Caki2 (cell line): ENCODE measurements at places on chromosomes 1 and 21. TPM values are rescaled to one million over a fixed set of nuclear protein-coding genes. Genes with fewer than 3 reads are reported as not detected.

ANKRD35 gene
- not detected in 2 replicates for total RNA-seq

OR2T11 gene
- total RNA-seq: not detected in 2 replicates

TNNI3K gene
- total RNA-seq: not detected in 2 replicates

DNA sequence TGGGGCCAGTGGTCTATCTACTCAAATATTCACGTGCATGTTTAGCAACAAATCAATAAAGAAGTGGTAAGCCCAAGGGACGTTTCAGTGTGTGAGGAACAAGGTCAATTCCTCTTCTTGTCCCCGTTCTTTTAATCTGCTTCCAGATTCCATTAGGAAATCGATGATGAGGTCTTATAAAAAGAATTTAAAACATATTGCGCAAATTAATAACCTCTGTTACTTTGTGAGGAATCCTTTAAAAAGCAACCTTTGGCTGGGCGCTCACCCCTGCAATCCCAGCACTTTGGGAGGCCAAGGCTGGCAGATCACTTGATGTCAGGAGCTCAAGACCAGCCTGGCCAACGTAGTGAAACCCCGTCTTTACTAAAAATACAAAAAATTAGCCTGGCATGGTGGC, 113.0 kb upstream of the TMPRSS2 start:
- no peak for DNase-seq

- peak; percentile 66 for DNase-seq
These were observed 3.9 kb upstream of the P3R3URF start for GRCh38 chr1:46180082-46180616.

DNA sequence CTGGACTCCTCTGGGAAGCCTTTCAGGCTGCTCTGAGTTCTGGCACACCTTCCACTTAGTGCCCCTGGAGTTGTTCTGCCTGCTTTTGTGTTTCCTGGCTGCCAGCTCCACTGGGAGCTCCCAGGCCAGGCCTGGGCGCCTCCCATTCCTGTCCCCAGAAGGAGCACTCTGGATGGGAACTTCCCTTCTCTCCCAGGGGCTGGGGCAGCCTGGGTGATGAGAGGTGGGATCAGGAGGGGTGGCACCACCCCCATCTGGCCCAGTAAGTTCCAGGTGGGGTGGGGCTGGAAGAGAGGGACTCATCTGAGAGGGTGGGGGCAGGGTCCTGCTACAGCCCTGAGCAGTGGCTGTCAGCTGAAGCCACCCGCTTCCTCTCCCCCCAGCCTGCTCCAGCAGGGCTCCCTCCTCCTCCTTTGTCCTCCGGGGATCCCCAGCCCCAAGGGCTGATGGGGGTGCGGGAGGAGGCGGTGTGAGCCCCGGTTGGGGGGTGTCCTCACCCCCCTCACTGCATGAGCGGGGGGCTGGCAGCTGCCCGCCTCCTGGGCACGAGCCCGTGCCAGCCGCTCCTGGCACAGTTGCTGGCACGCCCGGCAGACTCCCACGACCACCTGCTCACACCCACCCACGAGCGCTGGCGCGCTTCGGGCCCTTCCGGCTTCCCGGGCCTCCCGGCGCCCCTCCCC, 4.7 kb downstream of the FOXO6 start:
- DNase-seq: no peak

GRCh38 chr1:244330318-244330625, 121.4 kb downstream of the ADSS2 start:
- no peak for DNase-seq

DNA sequence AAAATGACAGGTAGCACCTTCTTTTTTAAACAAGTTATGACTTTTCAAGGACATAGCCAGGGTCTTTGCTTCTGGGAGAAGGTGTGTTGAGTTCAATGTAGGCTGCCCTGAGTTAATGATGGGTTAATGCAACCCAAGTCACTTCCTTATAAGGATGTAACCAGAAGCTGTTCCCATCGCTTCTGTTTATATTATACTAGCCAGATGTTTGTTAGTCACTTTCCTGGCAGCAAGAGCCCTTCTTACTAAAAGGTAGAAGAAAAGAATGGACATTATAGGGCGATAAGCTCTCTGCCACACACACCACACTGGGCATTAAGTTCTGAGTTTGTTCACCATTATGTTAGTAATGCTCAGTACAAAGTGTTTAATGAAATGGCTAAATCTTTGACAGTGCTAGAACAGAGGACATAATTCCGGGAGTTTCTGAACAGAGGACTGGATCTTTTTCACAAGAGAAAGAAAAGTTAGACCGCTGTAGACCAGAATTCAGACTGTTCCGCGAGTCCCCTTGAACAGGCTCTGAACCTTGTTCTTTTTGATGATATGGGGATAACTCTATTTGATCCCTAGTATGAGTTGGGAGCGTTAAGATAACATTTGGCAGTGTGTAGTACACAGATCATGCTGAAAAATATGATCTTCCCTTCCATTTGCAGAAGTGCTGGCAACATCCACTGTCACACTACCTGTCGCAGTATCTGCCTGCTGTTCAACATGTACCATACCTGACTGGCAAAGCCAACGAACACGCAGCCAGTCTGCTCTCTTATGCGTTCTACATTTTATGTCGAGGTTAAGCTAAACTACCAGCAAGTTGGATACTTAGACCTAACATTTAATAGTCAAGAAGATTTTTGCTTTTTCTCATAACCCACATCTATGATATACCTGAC, 41.0 kb downstream of the DEGS1 start:
- peak; percentile 70 for DNase-seq

DNA sequence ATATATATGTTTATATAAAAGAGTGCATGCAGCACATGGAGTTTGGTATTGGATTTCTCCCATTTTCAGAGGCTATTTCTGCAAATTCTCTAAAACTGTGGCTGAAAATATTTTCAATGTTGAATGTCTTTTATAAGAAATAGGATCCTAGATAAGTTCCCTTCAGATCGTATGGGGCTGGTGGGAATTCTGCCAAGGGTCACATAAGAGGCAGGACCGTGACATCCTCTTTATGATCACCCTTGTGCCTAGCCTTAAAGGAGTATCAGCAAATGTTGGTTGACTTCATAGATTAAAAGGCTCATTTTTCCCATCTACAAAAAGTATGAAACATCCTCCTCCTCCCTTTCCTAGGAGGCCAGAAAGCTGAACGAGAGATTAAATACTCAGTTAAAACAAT, 1.3 kb upstream of the IFNAR2 start:
- no peak for DNase-seq

GRCh38 chr1:220878191-220879075, 810 bp upstream of the HLX start:
- DNase-seq: no peak

DNA sequence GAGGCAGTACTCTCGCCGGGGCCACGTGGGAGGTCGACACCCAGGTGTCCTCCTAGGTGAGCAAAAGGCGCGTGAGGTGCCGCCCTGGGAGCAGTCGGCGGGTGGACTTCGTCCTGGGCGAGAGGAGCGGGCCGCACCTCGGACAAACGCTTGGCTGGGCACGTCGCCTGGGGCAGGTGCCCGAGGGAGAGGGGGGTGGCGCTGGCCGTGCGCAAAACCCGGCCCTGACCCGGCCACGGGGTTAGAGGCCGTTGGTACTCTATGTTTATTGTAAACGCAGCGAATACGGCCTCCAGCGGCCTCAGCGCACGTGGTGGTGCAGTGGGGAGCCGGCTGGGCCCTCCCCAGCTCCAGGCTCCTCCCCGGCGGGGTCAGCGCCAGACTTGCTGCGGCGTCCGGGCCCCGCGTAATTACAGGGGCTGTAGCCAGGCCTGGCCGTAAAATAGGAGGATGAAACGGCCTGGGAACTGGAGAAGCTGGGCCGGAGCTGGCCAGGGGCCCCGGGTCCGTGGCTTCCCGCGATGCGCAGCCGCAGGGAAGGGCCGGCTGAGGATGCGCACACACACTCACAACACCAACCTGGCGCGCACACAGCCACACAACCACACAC, 1.6 kb upstream of the EFNA1 start:
- no peak for DNase-seq

DNA sequence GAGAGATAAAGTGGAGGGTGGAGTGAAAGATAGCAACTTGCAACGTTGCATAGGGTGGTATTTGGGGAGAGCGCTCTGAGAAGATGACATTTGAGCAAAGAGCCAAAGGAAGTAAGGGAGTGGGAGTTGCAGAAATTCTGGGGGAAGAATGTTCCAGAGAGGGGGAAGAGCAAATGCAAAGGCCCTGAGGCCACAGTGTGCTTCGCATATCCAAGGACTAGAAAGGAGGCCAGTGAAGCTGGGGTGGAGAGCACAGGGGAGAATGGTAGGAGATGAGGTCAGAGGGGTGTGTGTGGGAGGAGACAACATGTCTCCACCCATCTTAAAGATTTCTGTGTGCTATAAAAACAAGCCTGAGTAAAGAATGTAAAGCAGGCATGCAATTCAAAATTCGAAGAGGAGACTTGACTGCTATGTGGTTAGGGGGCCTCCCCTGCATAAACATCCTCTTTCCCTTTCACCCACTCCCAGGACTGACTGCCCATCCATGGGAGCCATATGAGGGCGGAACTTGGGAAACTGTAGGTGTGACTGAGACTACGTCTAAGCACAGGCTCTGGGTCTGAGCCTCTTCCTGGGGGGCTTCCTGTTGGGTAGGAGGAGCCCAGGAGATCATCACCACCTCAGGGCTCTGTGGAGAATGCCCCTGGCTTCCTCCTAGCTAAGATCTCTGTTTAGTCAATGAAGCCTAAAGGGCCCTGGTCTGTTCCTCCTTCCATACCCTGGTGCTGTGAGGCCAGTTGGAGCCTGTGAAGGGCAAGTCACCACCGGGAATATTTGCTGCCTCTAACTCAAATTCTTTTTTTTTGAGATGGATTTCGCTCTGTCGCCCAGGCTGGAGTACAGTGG, 2.9 kb upstream of the CLIC4 start:
- peak; percentile 88 for DNase-seq

GRCh38 chr1:117735045-117735992, 129.5 kb downstream of the TENT5C start:
- peak; percentile 18 for DNase-seq

DNA sequence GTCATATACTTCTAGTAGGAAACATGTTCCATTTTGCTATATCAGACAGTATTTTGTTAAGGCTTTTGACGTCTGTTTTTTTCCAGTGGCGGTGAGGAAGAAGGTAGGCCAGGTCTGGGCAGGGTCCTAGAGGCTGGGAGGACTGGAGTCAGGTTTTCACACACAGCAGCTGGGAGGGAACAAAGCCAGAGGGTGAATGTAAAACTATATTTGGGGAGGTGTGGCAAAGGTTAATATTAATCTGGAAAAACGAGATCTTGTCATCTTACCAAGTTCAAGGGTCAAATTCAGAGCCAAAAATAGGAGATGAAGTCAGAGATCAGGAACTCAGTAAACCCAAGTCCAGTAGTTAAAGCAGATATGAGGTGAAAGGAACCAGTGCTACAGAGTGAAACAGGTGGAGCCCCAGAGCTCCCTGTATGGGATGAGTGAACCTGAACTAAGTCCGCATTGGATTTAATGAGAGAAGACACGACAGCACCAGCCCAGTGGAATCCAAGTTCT, 10.7 kb upstream of the OTUD7B start:
- peak; percentile 73 for DNase-seq
